ENCODE measurements at places on chromosomes 16 and 17.

DNA sequence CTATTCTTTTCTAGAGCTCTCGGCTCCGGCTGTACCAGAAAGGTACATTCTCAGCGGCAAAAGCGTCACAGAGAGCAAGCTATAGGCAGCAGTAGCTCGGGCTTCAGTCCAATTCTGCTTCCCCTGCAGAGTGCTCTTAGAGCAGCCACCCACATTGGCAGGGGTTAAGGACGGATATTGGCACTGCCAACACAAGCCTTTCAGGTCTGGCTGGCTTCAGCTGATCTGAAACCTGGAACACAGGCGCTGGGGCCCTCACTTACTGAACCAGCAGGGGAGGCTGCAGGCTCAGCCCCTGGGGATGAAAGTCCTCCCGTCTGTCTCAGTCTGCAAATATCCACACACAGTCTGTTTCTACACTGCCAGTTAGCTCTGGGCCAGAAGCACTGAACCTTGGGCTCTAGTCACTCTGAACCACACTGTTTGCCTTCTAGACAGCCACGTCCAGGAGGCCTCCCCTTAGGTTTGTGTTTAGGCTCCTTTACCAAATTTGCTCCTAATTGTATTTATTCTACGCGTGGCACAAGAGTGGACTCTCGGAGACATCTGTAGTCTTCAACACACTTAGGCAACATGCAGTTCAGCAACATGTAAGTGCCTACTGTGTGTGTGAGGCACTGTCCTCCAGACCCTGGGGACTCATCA, 40.1 kb downstream of the HIC1 start:
- no peak for DNase-seq

- no peak for DNase-seq
Observed at GRCh38 chr16:1832838-1833454, 5.9 kb downstream of the FAHD1 start.

GRCh38 chr16:23679274-23679985, 741 bp downstream of the PLK1 start:
- DNase-seq = peak; percentile 19

- no peak for DNase-seq
Observed at GRCh38 chr17:17472333-17472920, 4.4 kb upstream of the MED9 start.

DNA sequence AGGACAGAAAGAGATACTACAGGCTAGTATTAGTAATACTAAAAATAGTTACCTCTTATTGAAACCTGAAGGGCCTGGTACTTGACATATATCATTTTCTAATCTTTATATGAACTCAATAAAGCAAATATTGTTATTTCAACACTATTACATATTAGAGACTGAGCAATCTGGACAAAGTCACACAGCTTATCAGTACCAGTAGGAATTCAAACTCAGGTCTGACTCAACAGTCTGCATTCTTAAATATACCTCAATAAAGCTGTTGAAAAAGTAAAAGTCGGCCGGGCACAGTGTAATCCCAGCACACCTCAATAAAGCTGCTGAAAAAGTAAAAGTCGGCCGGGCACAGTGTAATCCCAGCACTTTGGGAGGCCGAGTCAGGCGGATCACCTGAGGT, 67.4 kb downstream of the KANSL1 start:
- no peak for DNase-seq

DNA sequence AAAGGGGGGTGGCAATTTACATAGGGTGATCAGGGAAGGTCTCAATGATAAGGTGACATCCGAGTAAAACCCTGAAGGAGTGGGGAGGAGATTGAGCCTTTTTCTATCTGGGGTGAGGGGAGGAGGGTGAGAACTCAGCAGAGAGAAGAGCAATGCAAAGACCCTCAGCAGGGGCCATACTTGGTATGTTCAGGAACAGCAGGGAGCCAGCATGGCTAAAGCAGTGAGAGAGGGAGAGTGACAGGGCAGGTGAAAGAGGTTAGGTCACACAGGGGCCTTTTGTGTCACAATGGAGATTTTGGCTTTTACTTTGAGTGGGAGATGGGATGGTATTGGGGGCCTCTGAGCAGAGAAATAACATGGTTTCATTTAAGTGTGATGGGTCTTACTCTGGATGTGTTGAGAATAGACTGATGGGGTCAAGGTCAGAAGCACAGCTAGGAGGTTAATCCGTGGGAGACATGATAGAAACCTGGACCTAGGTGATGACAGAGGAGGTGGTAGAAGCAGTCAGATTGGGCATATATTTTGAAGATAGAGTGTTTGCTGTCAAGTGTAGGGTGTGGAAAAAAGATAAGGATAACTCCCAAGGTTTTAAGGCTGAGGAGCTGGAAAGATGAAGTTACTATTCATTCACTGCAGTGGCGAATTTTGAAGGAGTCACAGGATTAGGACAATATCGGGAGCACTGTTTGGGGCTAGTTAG, 6.2 kb downstream of the SP2 start:
- DNase-seq = no peak

DNA sequence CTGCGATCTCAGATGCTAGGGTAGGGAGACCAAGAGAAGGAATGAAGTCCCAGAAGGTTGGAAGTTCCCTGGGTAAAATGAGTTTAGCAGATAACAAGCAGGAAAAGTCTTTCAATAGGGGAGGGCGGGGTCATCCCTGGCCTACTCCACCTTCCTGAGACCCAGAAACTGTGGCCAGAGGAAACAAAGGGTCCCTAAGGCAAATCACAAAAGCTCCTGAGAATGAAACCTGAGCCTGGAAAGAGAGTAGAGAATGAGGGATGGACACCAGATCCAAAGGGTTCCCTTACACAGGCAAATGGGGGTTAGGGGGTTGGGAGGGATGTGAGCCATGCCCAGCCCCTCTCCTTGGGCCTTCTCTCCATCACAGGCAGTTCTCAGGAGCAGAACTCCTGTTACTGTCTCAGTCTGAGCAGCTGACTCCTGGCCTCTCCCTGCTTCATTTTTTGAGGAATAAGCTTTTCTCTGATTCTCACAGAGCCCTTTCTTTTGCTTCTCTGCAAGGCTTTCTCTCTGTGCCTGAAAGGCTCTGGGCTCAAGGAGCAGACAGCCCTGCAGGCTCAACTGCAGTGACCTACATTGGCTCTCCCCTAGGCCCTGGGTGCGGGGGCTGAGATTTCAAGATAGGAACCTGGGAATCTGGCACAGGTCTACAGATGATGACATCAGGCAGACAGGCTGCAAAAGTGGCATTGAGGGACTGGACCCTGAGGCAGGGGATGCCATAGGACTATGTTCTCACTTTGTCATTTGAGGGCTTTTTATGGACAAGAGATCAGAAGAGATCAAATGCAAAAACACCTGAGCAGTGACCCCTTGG, 9.8 kb upstream of the NR1D1 start:
- no peak for DNase-seq

- no peak for DNase-seq
Observed at GRCh38 chr16:6643080-6643686, 689.5 kb upstream of the RBFOX1 start.

GRCh38 chr17:50211249-50212120, 10.1 kb upstream of the COL1A1 start:
- no peak for DNase-seq

DNA sequence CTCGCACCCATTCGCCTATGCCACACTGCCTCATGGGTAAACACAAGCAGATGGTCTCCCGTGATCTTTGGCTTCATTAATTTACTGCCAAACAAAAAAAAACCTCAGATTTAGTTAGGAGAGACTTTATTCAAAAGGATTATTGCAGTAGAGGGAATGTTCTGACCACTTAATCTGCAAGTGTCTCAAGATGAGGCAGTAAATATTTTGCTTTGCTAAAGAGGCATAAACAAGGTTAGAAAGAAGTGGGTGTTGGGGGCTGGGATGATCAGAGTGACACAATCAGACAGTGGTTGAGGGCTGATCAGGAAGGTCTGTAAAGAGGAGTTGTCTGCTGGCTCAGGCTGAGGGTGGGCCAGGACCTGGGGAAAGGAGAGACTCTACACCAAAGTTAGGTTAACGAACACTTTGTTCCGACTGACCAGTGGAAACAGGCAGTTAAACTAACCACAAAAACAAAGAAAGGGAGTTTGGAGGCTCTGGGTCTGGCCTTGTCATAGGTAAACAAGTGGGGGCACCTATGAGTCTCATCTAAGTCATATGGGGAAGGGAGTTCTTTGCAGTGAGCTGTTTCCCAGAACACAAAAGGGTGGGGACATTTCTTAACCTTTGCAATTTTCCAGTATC, 28.5 kb downstream of the HSD17B2 start:
- no peak for DNase-seq

- DNase-seq = no peak
Observed at GRCh38 chr17:68737761-68738443, 136.7 kb upstream of the FAM20A start.

DNA sequence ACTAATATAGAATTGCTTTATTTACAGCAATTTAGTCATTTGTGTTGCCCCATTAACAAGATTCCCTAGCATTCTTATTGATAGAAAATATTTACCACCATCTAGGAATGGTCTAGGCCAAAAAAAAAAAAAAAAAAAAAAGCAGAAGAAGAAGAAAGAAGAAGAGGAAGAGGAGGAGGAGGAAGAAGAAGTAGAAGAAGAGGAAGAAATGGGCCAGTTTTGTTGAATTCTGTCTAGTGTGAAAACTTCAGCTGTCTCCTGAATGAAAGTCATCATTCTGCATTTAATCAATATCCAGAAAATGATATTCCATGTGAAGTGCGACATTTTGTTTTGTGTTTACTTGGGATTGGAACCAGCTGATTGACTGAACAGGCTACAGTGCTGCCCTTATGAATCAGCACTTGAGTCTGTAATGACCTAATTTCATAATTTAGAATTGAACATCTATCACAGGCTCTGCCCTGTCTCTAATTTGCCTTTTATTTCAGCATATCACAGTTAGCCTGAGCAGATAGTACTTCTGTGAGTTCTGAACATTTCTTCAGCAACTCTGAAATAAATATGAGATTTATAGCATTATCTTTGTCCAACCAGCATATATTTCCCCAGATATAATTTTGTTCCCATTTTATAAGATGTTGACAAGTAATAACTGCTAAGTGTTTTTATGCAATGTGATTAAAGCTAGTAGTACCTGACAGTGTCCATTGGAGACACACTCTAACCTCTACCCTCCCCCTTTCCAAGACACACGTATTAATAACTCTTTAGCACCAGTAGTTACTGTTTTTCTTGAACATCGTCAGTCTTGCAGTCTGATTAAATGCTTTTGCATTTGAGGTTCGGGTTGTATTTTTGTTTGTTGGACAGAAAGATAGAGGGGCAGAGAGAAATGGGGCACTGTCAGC, 5.9 kb downstream of the ANKFN1 start:
- no peak for DNase-seq

GRCh38 chr17:82351713-82352488, 7.1 kb upstream of the TEX19 start:
- DNase-seq = peak; percentile 77

- DNase-seq = no peak
Observed at GRCh38 chr16:46937536-46937935, 35.9 kb downstream of the DNAJA2 start.

GRCh38 chr17:45792995-45793755, 9.1 kb downstream of the CRHR1 start:
- no peak for DNase-seq

DNA sequence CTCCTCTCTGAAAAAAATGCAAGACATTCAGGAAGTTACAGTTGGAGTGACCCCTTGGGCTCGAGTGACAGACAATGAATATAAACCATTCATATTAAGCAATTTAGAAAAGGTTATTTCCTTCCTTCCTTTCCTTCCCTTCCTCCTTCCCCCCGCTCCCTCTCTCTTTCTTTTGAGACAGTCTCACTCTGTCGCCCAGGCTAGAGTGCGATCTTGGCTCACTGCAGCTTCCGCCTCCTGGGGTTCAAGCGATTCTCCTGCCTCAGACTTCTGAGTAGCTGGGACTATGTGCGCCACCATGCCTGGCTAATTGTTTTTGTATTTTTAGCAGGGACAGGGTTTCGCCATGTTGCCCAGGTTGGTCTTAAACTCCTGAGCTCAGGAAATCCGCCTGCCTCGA, 13.2 kb downstream of the PSMD12 start:
- no peak for DNase-seq

DNA sequence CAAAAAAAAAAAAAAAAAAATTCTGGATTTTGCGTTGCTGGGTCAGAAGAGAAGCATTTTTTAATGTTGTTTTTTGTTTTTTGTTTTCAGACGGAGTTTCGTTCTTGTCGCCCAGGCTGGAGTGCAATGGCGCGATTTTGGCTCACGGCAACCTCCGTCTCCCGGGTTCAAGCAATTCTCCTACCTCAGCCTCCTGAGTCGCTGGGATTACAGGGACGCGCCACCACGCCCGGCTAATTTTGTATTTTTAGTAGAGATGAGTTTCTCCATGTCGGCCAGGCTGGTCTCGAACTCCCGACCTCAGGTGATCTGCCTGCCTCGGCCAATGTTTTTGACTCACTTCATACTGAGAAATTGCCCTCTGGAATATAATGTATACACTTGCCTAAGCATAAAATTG, 11.0 kb upstream of the PAFAH1B1 start:
- no peak for DNase-seq

GRCh38 chr17:79888811-79889634, 49.8 kb upstream of the CBX4 start:
- DNase-seq = no peak

GRCh38 chr17:58377093-58377601, 25.1 kb upstream of the SUPT4H1 start:
- DNase-seq = no peak

DNA sequence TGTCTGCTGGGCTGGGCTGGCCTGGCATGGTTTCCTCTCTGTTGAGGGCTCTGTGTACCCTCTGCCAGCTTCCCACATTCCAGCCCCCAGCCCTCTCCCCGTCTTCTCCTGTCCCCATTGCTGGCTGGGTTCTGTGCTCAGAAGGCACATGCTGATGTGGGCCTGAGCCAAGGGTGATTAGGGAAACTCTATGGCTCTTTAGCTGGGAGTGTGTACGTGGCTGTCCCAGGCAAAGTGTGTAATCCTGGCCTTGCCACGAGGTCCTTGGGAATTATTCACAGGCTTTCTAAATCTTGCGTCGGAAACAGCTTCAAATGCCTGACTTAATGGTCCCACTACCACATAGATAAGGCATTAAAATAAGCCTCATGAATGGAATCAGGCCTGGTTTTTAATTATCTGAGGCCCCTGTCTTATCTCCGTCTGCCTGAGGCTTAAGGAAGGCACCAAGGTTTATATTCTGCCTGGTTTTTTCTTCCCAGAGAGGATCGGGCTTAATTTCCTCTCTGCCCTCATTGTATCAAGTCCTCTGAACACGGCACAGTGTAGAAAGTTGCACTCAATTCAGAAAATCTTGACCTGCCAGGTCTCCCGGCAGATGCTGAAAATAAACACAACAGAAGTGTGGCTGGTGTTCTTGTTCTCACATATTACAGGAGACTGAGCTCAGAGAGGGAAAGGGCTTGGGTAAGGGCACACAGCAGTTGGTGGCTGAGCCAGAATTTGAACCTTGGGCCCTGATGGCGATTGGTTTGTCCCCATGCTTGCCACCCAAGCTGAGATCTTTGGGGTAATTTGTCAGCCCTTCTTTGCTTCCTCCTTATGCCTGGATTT, 52.9 kb upstream of the LGALS9 start:
- DNase-seq = no peak
